CD4-positive, alpha-beta T cell treated with Interleukin-12 subunit alpha and Interleukin-12 subunit beta, for 1 hour (primary cell): ENCODE measurements at places on chromosomes 11 and 22.

GRCh38 chr22:27588268-27588667 lies 213.3 kb downstream of the MN1 start:
- DNase-seq = no peak

GRCh38 chr11:73931039-73931645 lies 19.7 kb upstream of the DNAJB13 start:
- peak; percentile 8 for DNase-seq

- DNase-seq = no peak
Observed at GRCh38 chr22:38239101-38239761, 33.6 kb downstream of the TMEM184B start.

- no peak for DNase-seq
Observed at GRCh38 chr11:69362315-69362714, 68.4 kb downstream of the MYEOV start.

DNA sequence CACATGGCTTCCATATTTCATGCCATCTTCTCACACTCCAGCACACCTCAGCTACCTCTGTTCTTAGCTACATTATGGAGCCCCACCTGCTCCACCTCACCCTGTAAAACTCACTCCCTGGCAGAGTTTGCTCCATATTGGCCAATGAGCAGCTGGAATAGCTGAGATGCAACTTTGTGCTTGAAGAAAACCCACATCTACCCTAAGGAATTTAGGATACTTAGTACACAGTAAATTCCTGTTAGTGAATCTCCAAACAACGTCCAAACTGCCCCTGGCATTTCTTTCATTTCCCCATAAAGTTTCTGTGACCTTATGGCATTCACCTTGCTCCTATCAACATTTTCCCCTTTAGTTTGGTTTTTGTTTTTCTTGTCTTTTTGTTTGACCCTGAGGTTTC lies 2.2 kb upstream of the VWCE start:
- DNase-seq = no peak

- no peak for DNase-seq
Observed at GRCh38 chr11:119803726-119804294, 74.8 kb upstream of the NECTIN1 start.

DNA sequence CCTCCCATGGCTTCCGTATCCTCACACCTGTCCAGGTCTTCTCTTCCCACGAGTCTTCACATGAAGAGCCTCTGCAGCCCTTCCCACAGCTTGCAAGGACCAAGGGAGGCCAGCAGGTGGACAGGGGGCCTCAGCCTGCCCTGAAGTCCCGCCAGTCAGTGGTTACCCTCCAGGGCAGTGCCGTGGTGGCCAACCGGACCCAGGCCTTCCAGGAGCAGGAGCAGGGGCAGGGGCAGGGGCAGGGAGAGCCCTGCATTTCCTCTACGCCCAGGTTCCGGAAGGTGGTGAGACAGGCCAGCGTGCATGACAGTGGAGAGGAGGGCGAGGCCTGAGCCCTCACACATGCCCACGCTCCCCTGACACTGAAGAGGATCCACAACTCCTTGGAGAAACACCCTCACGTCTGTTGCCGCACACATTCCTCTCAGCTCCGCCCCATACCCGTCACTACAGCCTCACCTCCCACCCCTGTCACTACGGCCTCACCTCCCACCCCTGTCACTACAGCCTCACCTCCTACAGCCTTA lies 8.3 kb downstream of the SSH3 start:
- DNase-seq = peak; percentile 27

DNA sequence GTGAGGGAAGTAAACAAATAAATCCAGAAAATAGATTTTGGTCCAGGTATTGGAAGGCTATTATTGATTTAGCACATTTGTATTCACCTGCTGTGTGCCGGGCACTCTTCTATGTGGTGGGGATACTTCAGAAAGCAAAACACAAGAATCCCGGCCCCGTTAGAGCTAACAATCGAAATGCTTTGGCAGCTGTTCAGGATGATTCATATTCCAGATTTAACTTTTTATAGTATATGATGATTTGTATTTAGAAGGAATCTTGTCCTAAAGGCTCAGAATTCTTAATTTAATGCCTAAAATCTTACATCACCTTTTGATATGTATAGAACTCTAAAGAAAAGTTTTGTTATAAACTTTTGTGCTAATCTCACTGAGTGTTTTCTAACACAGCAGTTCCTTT lies 28.0 kb downstream of the ZC3H12C start:
- DNase-seq = no peak

DNA sequence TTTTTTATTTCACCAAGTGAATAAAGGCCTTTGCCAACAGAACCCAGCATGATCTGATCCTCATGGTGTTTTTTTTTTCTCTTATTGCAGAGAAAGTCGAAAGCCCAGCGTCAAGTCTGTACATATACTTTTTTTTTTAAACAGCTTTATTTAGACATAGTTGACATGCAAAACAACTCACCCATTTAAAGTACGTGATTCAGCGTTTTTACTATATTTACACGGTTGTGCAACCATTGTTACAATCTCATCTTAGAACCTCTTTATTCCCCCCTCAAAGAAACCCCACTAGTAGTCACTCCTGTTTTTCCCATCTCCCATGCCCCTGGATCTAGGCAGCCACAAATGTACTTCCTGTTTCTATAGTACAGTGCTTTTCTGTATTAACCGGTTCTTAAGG lies 20.6 kb upstream of the AP1B1 start:
- no peak for DNase-seq

DNA sequence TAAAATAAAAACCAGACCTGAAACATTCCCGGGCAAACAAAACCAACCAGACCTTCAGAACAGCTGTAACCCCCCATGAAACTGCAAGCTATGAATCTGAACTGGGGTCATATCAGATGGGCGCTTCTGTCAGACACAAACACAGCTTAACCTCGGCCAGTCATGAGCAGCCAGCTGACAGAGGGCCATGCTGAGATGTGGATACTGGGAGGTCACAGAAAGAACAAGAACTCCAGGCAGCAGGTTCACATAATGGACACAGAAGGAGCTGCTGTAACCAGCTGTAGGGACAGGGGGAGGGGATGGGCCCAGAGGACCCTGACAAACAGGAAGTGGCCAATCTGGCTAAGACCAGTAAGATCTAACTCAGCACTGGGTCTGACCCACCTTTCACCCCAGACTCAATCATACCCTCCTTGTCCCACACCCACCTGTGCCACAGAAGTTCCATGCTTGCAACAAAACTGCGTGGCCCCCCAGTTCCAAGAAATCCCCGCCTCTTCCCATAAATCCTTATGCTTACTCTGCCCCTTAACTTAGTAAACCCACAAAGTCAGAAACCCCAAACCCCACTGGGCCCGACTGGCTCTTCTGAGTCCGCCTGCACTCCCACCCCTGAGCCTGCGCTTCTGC lies 4.0 kb downstream of the APOL4 start:
- no peak for DNase-seq
